Left colon (tissue), 2 donors: ENCODE measurements at places on chromosomes 3 and 15.

DNA sequence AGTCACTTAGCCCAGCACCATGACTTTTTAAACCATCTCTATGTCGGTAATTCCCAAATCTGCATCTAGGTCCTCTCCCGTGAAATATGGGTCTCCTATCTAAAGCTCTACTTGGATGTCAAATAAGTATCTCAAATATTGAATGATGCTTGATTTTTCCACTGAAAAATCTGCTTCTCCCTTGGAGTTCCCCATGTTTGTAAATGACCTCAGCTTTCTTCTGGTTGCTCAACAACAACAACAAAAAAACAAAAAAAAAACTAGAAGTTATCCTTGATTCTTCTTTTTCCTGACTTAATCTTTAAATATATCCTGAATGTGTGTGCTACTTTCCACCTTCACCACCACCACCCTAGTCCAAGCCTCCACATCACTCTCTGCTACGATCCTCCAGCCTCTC is 307.5 kb upstream of the UBE2E2 start:
- no peak for DNase-seq

DNA sequence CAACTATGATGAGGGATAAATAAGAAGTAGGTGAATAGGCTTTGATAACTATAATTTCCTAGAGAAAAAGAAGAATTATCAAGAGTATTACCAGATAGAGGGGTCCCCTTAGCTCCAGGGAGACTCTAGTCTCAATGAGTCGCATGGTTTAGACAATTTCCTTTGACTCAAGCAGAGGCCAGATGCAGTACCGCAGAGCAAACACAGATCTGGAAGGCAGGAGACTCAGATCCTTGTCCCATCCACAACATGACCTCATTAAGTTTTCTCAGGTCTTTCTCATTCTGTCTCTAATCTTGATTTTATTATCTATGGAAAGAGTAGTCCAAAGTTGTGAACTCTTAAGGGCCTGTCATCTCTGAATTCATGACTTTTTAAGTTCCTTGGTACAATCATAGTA is 987.9 kb downstream of the NTRK3 start:
- no peak for DNase-seq

DNA sequence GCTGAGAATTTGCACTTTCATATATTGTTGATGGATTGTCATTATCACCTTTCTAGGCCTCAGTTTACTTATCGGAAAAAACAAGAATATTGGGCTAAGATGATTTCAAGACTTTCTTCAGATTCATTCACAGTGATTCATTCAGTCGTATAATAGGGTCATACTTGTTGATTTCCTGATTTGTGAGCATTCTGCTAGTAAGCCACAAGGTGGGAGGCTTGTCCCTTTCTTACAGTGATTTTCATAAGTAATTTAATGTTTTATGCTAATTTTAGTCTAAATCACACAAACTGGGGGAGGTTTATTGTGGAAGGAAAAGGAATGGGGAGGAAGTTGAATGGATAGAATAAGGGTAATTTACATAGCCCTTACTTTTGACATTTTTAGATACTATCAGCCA is 126.8 kb upstream of the GOLGA6L4 start:
- no peak for DNase-seq

DNA sequence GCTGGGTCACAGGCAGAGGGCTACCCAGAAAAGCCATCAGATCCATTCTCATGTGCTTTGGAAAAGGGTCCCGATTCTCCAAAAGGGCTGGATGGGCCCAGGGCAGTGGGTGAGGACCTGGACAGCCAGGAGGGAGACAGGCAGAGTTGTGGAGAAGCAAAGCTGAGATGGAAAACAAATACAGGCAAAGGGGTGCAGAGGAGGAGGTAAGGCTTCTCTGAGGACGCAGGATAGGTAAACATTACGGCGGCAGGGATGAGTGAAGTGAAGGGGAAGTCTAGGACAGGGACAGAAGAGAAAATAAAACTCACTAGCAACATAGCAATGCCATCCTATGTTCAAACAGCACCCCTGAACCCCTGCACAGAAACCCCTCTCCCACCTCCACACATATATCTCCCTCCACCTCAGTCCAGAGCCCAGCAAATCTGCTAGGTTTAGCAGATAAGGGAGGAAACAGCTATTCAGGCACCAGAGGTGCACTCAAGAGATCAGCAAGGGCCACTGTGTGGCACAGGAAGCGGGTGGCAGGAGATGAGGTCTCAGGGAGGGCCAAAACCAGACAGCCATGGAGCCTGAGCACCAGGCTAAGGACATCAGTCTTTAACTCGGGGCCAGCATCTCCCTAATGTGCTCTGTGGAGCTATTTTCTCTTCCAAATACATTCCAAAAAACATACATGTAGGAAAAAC is 51.3 kb downstream of the HOMER2 start:
- no peak for DNase-seq

DNA sequence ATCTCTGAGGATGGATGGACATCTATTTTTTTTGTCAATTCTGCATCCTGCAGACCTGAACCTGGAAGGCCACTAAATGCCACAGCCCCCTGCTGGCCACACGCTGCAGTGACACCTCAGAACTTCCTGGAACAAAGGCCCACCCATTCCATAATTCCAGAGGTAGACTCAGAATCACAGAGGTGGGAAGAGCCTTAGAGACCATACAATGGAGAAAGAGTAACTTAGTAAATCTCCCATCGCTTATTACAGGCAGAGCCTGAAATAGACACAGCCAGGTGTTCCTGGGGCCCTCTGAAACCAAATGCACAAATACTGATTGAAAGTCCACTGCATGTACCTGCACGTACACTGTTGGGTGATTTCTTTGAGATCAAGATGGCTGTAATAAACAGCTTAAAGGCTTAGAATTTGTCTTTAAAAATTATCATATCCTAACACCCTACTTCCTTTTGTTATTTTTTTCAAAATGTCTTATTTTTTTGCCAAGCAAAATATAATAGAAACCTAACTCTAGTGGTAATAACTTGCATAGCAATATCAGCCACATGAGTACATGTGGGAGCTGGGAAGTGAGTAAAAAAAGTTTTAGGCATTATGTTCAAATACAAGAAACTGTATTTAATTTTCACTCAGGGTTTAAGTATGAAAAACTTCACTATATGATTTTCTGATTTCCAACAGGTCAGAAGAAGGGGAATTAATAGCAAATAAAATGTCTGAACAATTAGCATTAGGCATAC is 62.7 kb downstream of the EOMES start:
- peak; percentile 60 for DNase-seq

- no peak for DNase-seq
Observed at GRCh38 chr3:42228796-42229195, 37.2 kb downstream of the CCK start.

DNA sequence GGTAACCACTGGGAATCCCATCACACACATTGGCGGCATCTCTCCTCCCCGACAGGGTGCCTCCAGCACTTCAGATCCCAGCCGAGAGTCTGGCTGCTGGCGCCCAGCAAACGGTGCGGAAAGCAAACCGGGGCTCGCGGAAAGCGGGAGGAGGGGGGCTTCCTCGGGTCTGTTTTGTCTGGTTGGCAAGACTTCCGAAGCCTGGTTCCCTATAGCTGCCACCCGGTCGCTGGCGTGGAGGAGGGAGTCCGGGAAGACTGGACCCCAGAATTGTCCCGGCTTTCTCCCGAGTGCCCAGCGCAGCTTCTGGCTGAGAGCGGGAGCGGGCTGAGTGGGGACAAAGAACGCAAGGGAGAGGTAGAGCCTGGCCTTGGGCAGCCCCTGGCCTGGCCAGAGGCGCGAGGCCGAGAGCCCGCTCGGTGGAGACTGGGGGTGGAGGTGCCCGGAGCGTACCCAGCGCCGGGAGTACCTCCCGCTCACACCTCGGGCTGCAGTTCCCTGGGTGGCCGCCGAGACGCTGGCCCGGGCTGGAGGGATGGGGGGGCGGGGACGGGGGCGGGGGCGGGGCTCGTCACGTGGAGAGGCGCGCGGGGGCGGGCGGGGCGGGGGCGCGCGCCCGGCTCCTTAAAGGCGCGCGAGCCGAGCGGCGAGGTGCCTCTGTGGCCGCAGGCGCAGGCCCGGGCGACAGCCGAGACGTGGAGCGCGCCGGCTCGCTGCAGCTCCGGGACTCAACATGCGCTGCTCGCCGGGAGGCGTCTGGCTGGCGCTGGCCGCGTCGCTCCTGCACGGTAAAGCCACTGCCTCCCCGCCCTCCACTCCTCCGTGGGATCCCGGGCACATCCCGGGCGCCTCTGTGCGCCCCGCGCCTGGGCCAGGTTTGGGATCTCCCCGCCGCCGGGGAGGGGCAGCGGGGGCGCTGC is at the start of gene CHRNA7:
CHRNA7 (plus strand) TSS at position 654 of the 920 bp plus-strand sequence; CDS start at position 734, 80 bp downstream.
- peak; percentile 74 for DNase-seq

GRCh38 chr3:50714946-50715345 is 40.2 kb downstream of the DOCK3 start:
- DNase-seq: no peak

GRCh38 chr3:67619991-67620390 is 34.4 kb downstream of the SUCLG2 start:
- no peak for DNase-seq

DNA sequence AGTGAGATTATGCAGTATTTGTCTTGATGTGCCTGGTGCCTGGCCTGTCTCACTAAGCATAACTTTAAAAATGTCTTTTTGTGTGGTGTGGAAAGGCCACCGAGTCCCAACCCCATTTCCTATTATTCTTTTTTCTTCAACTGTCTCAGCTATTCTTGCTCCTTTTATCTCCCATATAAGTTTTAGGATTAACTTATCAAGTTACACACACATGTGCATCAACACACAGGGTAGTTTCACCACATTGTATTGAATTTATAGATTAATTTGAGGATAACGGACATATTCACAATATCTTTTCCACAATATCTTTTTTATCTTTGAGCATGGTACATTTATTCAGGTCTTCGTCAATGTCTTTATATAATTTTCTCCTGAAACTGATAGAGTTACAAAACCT is 127.6 kb downstream of the RYR3 start:
- DNase-seq: no peak

- no peak for DNase-seq
Observed at GRCh38 chr15:36748366-36749115, 169.1 kb downstream of the CDIN1 start.

DNA sequence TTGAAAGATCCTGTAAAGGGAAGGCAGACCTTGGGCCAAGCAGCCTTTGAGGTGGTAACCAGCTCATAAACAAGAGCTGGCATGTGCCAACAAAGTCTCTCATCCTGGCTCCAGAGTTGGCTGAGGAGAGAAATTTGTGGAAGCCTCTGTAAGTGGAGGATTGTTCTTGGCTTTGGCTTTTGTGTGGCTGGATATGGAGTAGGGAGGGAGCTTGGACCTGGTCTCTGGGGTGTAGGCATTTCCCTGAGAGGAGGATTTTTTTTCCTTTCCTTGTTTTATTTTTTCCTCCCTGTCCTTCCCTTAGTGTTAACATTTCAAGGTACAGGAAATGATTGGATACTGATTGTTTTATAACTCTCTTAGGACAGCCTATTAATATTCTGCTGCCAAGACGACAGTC is 60.8 kb downstream of the ZNF609 start:
- DNase-seq: no peak

- no peak for DNase-seq
Observed at GRCh38 chr3:110413807-110414748, 657.5 kb upstream of the NECTIN3 start.

- no peak for DNase-seq
Observed at GRCh38 chr3:119417771-119418512, 45.5 kb downstream of the TMEM39A start.

- DNase-seq: no peak
Observed at GRCh38 chr15:37733628-37734027, 200.8 kb upstream of the TMCO5A start.

DNA sequence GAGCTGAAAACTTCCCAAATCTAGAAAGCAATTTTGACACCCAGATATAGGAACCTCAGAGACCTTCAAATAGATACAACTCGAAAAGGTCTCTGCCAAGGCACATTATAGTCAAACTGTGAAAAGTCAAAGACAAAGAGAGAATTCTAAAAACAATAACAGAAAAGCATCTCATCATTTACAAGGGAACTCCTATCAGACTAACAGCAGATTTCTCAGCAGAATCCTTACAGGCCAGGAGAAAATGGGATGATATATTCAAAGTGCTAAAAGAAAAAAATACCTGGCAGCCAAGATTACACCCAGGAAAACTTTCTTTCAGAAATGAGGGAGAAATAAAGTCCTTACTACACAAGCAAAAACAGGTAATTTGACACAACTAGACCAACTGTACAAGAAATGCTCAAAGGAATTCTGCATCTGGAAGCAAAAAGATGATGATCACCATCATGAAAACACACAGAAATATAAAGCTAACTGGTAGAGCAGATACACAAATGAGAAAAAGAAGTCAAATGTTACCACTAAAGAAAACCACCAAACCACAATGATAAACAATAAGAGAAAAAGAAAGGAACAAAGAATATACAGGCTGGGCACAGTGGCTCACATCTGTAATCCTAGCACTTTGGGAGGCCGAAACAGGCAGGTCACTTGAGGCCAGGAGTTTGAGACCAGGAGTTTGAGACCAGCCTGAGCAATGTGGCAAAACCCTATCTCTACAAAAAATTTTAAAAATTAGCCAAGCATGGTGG is 50.4 kb downstream of the ADAM10 start:
- DNase-seq: no peak

- no peak for DNase-seq
Observed at GRCh38 chr3:15171096-15171495, 35.0 kb upstream of the CAPN7 start.

GRCh38 chr15:85889956-85890619 is 95.4 kb upstream of the KLHL25 start:
- no peak for DNase-seq

DNA sequence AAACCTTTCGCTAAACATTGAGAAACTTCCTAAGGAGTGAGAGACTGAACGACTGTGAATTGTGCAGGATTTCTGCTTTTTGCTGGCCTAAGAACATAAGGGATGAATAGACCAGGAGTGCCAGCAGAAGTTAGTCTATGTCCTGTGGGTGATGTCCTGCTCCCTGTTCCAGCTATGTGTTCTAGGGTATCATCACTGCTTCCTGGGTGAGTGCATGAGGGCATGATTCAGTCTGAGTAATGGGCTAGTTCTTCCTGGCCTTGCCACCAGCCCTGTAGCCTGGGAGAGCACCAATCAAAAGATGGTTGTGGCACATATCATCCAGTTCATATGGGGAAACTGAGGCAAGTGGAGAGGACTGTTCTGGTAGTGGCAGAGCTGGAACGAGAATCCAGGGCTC is 153.9 kb upstream of the TPM1 start:
- DNase-seq: no peak

DNA sequence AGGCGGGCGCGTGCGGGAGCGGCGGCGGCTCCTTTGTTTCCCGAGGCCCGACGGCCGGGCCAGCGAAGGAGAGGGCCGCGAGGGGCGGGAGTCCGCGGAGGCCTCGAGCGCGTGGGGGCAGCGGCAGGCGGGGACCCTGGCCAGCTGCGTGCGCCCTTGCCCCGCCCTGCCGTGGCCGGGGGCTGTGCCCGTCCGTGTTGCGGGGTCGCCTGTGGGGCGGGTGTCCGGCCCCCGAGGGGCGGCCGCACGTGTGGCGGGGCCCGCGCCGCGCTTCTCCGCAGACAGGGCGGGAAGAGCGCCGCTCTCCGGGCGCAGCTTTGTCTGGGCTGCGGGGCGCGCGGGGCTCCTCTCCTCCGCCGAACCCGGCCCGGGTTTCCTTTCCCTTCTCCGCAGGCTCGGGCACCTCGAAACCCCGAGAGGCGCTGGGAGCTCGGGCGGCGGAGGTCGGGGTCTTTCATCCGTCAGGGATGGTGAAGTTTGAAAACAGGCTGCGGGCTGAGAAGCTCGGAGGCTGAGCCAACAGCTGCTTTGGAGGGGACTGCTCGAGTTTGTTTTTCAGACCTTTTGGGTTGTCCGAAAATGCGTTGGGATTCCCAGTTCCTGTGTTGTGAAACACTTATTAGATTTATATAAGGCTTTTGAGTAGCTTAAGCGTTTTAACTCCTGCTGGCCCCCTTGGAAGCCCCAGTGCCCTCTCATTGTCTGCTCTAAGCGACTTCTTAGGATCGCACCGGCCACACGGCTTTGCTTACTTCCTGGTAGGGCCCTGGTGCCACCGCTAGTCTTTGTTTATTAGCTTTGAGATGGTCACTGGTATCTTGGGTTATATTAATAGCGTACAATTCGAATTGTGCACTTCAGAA is 817 bp downstream of the USP3 start:
- peak; percentile 72 for DNase-seq
